ENCODE measurements at places on chromosomes 12 and 14.

GRCh38 chr14:26577711-26578110 is 20.1 kb downstream of the NOVA1 start:
- no peak for DNase-seq

GRCh38 chr14:99842141-99842540 is 48.9 kb downstream of the EML1 start:
- DNase-seq = no peak

DNA sequence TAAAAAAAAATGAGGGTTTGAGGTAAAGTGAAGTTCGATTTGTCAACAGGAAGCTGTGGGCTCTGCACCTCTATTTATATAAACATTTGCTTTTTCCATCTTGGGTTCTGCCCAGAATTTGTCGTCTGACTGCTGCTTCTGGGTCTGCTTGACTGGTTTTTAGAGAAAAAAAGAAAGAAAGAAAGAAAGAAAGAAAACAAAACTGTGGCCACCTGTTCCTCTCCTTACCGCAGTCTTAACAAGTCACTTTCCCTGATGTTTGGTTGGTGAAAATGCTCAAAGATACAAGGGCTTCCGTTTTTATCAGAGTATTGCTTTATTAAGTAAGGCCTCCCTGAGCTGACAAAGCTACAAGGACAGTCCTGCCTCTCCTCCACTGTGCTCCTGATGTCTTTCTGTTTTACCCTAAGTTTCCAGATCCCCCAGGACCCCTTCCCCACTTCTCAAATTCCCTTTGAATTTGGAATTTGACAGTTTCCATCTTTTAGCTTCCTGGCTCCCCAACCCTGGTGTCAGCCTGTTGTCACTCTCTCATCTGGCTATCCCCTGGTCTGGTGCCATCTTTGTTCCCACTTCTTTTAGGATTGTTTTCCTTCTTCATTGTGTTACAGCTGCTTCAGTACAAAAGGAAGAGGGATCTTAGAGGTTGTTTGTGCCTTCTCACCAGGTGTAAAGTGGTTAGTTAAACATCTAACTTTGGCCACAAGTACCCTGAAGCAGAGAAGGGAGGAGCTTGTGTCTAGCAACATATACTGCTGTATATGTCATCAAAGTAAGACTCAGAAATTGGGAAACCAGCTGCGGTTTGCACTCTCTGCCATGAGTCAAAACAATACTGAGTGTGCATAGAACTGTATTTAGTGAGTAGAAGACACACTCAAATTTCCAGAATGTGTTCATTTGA is 18.0 kb downstream of the MFAP5 start:
- no peak for DNase-seq

GRCh38 chr12:113295886-113296556 is 38.9 kb downstream of the SLC8B1 start:
- no peak for DNase-seq

DNA sequence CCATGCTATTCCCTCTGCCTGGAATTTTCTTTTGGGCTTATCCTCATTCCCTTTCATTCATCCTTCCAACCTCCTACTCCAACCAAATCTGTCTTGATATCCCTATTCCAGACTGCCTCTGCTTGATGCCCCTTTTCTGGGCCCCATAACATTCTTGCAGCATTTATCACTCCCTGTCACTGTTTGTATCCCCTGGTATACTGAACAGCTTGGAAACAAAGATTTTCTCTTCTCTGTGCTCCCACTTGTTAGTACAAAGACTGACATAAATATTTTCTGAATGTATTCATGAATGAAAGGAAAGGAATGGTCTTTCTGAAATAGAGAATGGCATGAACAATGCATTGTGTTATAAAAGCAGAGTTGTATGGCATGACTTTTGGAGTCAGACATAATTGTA is 7.5 kb downstream of the IRAK4 start:
- no peak for DNase-seq

- no peak for DNase-seq
Observed at GRCh38 chr12:52965337-52965731, 16.4 kb downstream of the KRT18 start.

GRCh38 chr14:85482552-85482951 is 47.4 kb upstream of the FLRT2 start:
- DNase-seq = no peak

DNA sequence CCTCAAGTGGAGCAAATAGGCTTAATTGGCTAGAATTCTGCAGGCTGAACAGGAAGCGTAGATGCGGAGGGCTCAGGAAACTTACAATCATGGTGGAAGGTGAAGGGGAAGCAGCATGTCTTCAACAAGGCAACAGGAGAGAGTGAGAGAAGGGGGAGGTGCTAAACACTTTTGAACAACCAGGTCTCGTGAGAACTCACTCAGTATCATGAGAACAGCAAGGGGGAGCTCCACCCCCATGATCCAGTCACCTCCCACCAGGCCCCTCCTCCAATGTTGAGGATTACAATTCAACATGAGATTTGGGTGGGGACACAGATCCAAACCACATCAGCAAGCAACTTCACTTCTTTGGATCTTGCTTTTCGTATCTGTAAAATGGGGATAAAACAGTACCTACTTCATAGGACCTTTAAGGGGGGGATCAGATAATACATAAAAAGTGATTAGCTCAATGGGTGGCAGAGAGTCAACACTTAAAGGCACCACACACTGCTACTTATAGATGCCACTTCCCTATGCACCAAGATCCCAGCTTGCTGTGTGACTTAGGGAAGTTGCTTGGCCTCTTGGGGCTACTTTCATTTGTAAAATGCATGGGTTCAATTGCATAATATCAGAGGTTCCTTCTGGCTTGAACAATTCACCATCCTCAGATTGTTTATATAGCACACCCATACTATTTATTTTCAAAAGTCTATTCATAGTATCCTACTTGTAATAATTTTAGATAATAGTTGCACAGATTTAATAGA is 184.8 kb upstream of the RPH3A start:
- DNase-seq = no peak

DNA sequence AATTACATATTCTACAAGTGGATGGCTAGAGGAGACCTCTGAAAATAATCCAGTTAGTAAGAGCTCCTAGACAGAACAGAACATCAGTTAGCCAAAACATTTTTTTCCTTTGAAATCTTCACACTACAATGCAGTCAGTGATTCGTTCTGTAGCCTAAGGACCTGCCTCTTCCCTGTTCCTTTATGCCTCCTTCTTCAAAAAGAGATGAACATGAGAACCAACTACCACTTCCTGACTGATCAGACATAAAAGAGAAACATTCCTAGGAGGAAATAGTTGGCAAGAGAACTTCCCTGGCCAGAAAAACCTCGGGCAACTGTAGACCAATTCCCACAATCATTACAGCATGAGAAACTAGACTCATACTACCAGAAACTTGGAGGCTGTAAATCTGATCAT is 29.4 kb downstream of the ITPR2 start:
- no peak for DNase-seq

DNA sequence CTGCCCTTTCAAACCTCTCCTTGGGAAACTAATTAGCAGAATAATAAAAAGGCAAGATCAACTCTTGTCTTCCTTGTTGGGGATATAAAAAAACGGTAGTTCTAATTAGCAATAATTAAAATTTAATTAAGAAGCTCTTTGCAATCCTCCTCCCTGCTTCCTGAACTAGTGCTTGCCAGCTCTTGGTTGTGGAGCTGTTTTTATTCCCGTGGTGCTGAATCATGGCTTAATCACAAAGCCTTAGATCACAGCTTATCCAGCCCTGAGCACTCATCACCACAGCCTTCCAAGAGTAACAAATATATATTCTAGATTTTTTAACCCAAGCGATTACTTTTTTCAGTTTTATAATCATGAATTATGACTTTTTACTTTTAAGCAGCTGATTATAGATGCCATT is 63.2 kb upstream of the INSM2 start:
- no peak for DNase-seq

- DNase-seq = no peak
Observed at GRCh38 chr14:100610511-100611217, 23.4 kb upstream of the BEGAIN start.

DNA sequence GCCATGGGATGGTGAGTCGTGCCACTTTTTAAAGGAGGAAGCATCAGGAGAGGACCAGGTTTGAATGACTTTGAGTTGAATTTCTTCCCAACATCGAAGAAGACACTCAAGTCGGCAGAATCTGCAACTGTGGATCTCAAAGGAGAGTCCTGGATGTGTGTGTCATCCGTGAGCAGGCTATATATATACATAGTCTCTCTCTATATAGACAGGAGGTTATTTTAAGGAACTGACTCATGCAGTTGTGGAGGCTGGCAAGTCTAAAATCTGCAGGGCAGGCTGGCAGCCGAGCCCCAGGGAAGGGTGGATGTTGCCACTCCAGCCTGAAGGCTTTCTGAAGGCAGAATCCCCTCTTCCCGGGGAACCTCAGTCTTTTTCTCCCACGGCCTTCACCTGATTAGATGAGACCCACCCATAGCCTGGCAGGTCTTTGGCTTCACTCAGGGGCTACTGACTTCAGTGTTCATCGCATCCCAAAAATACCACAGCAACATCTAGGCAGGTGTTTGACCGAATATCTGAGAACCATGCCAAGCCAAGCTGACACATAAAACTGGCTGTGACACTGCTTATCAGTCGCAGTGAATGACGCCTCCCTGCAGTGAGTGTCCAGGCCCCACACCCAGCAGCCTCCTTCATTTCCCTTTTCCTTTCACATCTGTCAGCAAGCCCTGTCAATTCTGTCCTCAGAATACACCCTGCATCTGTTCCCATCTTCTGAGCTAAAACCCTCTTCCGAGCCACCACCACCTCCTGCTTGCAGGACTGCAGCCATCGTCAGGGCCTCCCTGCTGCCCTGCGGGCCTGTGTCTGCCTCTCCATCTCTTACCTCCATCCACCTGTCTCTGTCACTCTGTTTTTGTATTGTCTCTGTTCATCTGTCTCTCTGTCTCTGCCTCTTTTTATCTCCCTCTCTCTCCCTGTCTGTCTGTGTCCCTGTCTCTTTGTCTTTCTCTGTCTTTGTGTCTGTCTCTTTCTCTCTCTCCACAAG is 54.0 kb downstream of the ZNF664 start:
- DNase-seq = no peak

GRCh38 chr14:68397822-68398221 is 395.0 kb downstream of the ZFP36L1 start:
- DNase-seq = no peak

DNA sequence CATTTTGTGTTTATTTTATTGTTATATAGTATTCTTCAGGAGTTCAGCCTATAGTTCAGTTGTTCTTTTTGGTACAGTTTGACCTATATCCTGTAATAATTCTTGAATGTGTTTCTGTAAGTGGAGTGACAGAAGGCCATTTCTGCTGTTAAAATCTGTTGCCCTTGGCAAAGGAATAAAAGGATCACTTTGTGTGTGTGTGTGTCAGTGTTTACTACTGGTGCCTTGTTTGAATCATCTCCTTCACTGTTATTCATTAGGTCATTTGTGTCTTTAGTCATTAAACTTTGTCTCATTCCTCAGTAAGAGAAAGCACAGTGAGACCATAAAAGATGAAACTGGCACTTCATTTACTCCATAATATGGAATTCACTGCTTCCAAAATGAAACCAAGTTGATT is 130.7 kb downstream of the TMTC2 start:
- DNase-seq = no peak

- no peak for DNase-seq
Observed at GRCh38 chr12:65656891-65657351, 167.4 kb upstream of the HMGA2 start.

DNA sequence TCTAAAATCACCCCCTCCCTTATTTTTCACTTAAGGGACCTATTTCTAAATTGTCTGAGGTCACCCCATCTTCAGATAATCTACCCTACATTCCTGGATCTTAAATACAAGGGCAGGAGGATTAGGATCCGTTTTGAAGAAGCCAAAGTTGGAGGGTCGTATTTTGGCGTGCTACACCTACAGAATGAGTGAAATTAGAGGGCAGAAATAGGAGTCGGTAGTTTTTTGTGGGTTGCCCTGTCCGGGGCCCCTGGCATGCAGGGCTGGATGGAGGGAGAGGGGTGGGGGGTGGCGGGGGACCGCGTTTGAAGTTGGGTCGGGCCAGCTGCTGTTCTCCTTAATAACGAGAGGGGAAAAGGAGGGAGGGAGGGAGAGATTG is 300 bp upstream of the CCND2 start:
- DNase-seq = no peak

DNA sequence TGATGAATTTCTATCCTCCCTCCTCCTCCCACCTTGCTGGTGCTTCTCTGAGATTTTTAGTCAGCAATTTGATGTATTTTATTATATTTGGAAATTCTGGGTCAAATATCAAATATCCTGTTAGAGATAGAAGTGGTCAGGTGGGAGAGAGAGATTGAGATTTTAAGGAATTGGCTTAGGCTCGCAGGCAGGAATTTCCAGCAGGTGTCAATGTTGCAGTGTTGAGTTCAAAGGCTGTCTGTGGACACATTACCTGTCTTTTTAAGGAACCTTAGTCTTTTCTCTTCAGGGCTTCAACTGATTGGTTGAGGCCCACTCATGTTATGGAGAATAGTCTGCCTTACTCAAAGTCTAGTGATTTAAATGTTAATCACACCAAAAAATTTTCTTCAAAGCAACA is 457.3 kb downstream of the FLRT2 start:
- no peak for DNase-seq

- no peak for DNase-seq
Observed at GRCh38 chr14:92225731-92226130, 97.2 kb upstream of the SLC24A4 start.

DNA sequence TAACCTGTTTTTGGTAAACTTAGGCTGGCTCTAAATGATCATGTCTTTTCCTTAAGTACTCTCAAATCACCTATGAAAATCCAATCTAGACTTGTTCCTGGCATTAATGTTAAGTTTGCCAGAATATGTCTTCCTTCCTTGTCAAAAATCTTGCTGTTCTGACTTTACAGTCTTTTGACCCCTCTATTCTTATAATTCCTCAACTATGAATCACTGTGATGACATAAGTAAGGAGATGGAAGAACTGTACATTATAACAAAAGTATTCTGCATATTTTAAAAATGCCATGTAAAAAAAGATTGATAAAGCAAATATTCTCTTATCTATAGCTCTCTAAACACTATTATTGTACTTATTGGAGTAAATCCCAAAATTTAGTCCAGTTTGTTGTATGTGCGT is 51.4 kb upstream of the BAZ1A start:
- no peak for DNase-seq

DNA sequence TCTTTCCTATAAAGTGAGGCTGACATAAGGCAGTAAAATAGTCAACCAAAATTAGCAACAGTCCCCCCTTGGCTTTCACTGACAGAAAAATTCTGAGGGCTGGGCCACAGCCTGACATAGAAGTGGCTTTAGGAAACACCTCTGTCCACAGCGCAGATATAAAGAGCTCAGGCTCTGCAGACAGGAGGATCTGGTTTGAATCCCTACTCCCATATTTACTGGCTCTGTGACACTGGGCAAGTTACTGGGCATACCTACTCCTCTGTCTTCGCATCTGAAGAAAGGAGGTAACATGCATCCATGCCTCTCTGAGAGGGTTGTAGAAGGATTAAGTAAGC is 95.3 kb downstream of the STXBP6 start:
- DNase-seq = no peak

- DNase-seq = no peak
Observed at GRCh38 chr12:105554223-105554678, 223.8 kb downstream of the C12orf75 start.

All from stimulated activated CD8-positive, alpha-beta memory T cell treated with anti-CD3 and anti-CD28 coated beads, Interleukin-12 subunit alpha, Interleukin-12 subunit beta, amount 100 ng/mL, for 1 hour (primary cell).